ENCODE measurements at places on chromosomes 11 and 22.

DNA sequence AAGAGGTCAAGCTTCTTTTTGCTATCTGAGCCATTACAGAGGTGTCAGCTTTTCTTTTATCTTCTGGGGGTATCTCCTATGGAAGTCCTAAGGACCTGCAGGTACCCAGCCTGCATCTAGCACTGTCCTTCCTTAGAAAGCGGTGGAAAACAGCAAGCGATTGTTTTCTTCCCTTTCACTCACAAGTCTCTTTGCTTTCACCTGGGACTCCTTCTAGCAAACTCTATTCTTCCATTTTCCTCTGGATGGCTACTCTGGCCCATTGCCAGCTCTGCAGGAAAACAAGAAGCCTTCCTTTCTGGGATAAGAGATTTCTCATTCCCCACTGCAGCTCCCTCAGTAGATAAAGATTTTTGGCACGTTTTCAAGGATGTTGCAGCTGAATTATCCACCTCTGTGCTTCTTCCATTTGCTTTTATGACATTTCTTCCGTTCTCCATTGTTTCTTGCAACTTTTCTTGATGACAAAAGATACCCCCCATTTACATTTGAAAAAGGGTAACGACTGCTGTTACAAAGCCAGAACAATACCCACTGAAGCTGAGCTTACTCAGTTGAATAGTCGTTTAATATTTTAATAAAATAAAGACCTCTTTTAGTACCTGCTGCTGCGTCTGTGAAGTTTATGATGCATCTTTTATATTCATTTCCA is 40.2 kb upstream of the BDNF start:
- peak; percentile 4 for DNase-seq

GRCh38 chr22:44341431-44342346 is 28.9 kb upstream of the SHISAL1 start:
- DNase-seq = peak; percentile 79

DNA sequence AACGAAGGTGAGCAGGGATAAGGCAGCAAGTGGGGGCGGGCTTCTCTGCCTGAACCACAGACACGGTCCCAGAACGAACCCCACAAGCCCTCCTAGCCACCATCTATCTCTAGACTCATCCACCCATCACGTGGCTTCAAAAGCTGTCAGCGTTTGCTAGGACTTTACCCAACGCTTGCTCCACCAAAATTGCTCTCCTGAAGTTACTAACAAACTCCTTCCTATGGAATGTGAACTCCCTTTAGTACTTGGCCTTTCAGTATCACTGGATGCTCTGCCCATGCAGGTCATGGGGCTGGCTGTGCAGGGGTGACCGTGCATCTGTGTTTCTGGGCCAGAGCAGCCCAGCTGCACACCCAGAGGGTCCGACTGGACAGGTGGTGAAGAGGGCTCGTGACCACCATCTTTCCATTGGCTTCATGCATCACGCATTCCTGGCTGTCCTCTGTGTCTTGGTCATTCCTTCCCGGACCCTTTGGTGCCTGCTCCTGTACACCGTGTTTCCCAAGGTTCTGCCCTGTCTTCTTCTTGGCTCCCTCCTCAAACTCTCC is 85.1 kb downstream of the MYO7A start:
- no peak for DNase-seq

DNA sequence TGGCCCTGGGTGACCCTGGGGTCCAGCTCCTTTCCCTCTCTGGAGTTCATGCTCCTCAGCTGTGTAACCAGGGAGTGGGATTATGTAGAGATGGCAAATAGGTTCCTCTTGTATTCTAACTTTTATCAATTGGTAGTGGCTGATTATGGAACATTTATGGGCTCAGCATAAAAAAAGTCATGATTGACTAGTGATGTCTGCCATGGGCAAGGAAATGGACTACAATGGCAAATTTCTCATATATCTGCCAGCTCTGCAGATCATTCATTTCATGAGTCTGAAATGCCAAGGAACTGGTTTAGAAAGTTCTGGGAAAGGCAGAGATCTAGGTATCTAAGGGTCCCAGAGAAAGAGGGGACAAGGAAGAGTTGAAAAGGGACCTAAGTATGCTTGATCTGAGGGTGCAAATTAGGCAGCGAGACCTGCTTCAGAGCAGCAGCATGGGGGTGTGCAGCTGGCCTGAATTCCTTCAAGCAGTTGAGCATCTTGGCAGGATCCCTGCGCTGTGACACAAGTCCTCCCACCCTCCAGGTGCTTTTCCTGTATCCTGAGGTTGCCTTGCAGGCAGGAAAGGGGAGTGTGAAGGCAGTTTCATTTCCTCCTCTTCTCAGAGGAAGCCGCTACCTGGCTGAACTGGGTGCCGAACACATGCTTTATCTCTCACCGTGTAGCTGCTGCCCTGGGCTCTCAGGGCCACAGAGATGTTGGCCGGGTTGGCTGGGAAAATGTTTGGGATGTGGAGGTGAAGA is 10.4 kb downstream of the SLC15A3 start:
- peak; percentile 21 for DNase-seq

- no peak for DNase-seq
These were observed 44.8 kb downstream of the MMP20 start for GRCh38 chr11:102580185-102580951.

DNA sequence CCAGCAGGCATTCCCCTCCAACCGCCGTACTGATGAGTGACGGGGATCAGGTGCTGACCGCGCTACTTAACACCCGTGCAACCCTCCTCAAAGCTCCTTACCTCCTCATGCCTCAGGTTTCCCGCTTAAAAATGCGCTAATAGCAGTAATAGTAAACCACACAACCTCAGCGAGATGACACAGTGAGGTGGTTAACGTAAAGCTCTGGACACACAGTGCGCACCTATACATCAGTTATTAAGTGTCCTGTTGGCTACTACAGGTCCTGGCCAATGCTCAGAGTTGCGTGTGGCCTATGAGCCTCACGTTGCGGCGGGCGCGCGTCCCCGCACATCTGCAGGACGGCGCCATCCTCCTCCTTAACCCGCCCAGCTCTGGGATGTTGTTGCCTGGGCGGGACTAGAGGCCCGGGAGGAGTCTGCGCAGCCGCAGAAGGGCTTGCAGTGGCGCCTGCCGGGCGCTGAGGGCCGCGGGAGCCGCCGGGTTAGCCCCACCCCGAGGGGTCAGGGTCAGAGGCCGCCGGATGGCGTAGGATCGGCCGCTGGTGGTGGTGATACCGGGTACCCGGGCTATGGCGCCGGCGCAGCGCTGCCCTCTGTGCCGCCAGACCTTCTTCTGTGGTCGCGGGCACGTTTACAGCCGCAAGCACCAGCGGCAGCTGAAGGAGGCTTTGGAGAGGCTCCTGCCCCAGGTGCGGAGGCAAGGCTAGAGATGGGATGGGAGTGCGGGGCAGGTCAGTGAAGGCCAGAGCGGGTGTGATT is at the start of gene CENATAC:
Gene CENATAC (plus strand): TSS at position 512 of the 761 bp plus-strand sequence. CDS start 60 bp downstream, at position 572.
- peak; percentile 96 for DNase-seq

DNA sequence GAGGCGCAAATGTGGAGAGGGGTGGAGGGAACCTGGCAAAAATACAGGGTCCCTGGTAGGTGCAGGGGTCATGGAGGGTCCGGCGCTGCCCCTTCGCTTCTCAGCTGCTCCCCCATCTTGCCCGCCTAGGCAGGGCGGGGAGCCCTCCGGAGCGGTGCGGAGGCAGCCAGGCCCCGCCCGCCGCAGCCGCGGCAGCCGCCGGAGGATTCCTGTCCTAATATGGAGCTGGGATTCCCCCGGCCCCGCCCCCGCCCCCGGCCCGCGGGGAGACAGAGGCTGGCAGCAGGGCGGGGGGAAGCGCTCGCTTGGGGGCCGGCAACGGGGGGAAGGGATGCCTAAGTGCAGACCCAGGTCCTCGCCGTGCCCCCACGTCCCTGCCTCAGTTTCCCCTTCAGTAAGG is 1.0 kb upstream of the NPAS4 start:
- DNase-seq = peak; percentile 42

DNA sequence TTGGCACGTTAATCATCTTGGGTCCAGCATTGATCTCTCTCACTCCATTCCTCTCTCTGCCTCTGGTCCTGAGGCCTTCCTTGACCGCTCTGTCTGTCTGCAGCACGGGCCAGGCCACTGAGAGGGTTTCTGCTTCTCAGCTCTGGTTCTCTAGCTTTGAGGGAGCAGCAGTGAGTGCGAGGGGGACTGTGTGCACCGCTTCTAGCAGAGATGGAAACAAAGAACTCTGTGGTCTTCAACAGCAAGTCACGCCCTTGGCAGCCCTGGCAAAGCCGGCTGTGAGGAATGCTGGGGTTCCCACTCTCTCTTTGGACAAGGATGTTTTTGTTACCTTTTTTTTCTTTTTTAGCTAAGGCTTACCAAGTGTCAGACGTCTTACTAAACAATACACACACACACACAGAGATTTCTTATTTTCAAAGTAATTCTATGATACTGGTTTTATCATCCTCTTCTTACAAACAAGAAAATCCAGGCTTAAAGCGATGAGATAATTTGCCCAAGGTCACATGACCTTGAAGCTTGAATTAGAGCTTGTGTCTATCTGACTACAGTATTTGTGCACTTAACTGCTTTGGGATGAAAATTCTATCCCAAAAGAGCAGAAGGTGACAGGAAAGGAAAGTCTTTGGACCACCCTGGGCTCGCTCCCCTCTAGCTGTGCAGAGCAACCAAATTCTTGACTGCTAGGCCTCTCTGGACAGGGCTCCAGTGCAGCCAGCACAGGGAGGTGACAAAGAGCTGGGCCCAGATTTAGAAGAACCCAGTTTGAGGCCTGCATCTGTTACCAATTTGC is 293.2 kb downstream of the NTM start:
- DNase-seq = no peak

- no peak for DNase-seq
These were observed 77.3 kb downstream of the CYB5R2 start for GRCh38 chr11:7595951-7596350.

GRCh38 chr22:27139935-27140511 is 482.6 kb downstream of the MIAT start:
- peak; percentile 28 for DNase-seq

DNA sequence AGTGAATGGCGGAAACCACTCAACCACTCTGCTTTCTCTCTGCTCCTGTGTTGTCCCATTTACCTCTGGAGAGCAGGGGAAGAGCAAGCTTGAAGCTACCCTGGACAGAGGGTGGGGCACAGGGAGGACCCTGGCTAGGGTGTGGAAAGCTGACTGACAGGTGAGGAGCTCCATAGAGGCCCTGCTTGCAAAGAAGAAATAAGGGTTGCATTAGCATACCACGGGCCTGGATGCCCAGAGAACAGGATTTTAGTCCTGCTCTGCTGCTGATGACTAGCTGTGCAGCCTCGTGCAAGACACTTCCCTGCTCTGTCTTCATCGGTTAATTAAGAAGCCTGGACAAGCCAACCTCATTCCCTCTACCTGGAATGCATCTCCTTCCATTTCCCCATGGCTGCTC is 135.0 kb downstream of the BUD13 start:
- peak; percentile 18 for DNase-seq

- peak; percentile 33 for DNase-seq
These were observed 1.7 kb downstream of the OSBPL5 start for GRCh38 chr11:3163241-3163981.

DNA sequence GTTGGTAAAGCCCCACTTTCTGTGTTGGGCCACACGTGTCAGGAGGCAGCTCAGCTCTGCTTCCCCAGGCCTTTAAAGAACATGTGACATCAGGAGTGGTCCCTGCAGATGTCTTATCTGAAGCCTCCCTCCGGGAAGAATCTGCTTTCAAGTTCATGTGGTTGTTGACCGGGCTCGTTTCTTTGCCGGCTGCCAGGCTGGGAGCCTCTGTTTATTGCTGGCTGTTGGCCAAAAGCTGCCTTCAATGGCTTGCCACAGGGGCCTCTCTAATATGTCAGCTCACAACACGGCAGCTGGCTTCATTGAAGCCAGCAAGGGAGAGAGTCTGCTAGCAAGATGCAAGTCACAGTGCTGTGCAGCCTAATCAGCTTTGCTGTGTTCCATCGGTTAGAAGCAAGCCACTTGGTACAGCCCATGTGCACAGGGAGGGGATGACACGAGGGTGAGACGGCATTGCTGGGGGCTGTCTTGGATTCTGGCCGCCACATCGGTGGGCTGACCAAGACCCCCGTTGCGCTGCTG is 14.6 kb downstream of the MRGPRF start:
- DNase-seq = no peak

DNA sequence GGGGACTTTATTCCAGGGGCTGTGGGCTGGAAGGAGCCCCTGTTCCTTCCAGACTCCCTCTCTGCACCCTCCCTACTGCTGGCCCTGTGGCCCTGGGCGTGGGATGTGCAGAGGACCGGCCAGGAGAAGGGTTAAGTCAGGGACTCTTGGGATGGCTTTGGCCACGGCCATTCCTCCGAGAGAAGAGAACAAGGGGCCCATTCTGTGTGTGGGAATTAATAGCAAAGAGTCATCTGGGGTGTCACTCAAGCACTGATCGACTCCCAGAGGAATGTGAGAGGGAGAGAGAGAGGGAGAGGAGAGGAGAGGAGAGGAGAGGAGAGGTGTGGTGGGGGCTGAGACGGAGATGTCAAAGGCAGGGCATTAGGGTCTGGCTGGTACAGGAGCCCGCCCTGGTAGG is 14.2 kb upstream of the SOX10 start:
- no peak for DNase-seq

DNA sequence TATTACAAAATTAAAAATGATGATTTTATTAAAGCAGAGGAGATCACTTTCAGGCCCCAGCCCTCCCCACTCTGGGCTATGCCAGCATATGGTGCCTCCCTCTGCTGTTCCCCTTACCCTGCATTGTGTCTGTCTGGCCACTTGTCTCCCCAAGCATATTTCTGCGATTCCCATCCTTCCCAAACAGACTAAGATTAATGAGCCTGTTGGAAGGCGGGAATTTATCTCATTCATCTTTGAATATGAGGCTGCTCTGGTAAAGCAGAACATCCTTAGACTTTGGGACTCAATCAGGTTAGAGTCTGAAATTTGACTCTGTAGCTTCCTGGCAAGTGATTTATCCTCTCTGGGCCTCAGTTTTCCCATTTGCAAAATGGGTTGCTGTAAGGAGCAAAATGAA is 25.7 kb downstream of the AMPD3 start:
- DNase-seq = no peak

GRCh38 chr22:17492247-17492646 is 71.1 kb upstream of the SLC25A18 start:
- DNase-seq = no peak

DNA sequence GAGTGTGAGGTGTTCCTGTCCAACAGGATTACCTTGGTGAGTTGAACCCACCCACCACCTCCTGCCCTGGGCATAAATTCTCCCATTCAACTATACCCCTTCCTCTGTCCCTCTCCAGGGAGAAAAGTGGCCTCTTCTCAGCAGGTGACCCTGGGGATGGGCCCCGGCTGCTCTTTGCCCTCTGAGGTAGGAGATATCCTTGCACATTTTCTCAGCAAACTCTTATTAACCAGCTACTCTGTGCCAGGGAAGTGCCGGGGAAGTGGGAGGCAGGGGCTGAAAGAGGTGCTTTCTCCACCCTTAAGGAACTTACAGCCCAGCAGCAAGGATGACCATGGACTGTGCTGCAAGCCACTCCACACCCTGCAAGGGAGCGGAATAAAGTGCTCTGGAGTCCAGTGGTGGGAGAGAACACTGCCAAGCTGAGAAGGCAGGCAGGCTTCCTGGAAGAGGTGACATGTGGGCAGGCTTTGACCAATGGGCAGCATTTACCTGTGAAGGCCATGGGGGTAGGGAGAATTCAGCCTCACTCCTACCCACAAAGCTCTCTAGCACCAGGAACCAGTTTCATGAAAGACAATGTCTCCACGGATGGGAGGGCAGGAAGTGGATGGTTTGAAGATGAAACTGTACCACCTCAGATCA is 21.9 kb upstream of the OAF start:
- DNase-seq = no peak
